ENCODE measurements at places on chromosomes 6 and 20. TPM values are rescaled to one million over a fixed set of nuclear protein-coding genes. Genes with fewer than 3 reads are reported as not detected.

DNA sequence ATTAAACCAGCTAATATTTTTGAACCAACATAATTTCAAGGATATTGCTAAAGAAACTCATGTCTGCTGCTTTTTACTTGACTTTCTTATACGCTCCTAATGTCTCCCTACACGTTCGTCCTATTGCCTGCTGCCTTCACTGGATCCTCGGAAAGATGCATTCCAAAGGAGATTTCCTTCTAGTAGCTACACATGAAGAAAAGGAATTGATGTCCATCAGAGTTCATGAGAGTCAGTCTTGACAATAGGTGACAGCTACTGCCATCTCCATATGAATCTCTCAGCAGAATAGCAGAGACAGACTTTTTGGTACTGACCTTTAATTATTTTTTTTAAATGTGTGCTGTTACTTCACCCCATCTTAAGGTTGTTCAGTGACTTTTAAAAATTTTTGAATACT is 24.2 kb upstream of the COL9A1 start:
- H3K4me1 ChIP-seq: peaks cover 3% of the 10 kb centered on the region
- no peaks in the 10 kb centered on the region for H3K36me3 ChIP-seq
- H3K27me3 ChIP-seq: no peaks in the 10 kb centered on the region

GRCh38 chr6:16824845-16825685 is 63.8 kb upstream of the ATXN1 start:
- H3K27me3 ChIP-seq: no peaks in the 10 kb centered on the region
- no peak for DNase-seq
- H3K4me1 ChIP-seq: no peaks in the 10 kb centered on the region
- H3K36me3 ChIP-seq: no peaks in the 10 kb centered on the region

DNA sequence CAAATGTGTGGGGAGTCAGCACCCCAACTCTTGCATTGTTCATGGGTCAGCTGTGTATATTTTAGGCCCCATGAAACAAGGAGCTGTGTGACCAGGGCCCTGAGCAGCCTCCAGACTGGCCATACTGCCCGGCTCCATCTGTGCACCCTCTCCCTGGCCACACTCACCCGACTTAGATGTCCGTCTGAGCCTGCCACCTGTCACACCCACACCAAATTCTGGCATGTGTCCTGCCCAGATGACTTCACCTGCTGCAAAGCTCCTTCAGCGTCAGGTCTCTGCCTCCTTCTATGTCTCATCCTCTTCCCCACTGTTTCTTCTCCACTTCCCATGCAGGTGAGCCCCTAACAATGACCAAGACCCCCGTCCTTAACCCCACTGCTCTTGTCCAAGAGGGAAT is 88.1 kb upstream of the THBS2 start:
- DNase-seq: no peak
- H3K27ac ChIP-seq: no peak overlapping the region
- H3K4me1 ChIP-seq: peaks cover 7% of the 10 kb centered on the region

The CLPSL1 gene
- not detected for total RNA-seq

The DSP gene
- total RNA-seq: 123 TPM

The EPHA7 gene
- 19.2 TPM for total RNA-seq

The SLC22A3 gene
- total RNA-seq: 40.3 TPM

The E2F1 gene
- total RNA-seq: 9.1 TPM

GRCh38 chr6:26045065-26045927 is 41.9 kb upstream of the HFE start:
- no peak overlapping the region for H3K27ac ChIP-seq
- no peaks in the 10 kb centered on the region for H3K4me1 ChIP-seq
- no peaks in the 10 kb centered on the region for H3K27me3 ChIP-seq
- no peaks in the 10 kb centered on the region for H3K36me3 ChIP-seq
- no peak overlapping the region for H3K4me3 ChIP-seq

GRCh38 chr20:17624551-17625245 is 54.8 kb downstream of the DSTN start:
- DNase-seq: no peak
- H3K4me1 ChIP-seq: no peaks in the 10 kb centered on the region
- H3K27me3 ChIP-seq: no peaks in the 10 kb centered on the region
- H3K27ac ChIP-seq: no peak overlapping the region
- H3K36me3 ChIP-seq: peaks cover 4% of the 10 kb centered on the region

- H3K27me3 ChIP-seq: no peaks in the 10 kb centered on the region
- H3K4me1 ChIP-seq: peaks cover 11% of the 10 kb centered on the region
- H3K36me3 ChIP-seq: no peaks in the 10 kb centered on the region
- no peak overlapping the region for H3K4me3 ChIP-seq
- H3K27ac ChIP-seq: no peak overlapping the region
Observed at GRCh38 chr20:62117362-62117646, 5.0 kb upstream of the LSM14B start.

The CD93 gene
- 4.1 TPM for total RNA-seq

Measured in hepatocyte (in vitro differentiated cells).